ENCODE measurements at places on chromosomes 4 and X.

DNA sequence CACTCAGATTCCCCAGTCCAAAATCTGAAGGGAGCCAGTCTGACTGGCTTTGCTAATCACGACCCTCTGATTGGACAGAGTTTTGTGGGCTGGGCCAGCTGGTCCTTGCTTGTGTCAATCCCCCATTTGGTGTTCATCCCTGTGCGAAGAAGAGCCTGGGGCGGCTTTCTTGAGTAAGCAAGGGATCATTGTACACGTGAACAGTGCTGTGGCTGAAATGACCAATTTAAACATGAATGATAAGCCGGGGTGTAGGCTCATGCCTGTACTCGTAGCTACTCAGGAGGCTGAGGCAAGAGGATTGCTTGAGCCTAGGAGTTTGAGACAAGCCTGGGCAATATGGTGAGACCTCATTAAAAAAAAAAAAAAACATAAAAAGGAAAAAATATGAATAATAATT, 379.1 kb downstream of the RAPGEF2 start:
- no peak for DNase-seq

DNA sequence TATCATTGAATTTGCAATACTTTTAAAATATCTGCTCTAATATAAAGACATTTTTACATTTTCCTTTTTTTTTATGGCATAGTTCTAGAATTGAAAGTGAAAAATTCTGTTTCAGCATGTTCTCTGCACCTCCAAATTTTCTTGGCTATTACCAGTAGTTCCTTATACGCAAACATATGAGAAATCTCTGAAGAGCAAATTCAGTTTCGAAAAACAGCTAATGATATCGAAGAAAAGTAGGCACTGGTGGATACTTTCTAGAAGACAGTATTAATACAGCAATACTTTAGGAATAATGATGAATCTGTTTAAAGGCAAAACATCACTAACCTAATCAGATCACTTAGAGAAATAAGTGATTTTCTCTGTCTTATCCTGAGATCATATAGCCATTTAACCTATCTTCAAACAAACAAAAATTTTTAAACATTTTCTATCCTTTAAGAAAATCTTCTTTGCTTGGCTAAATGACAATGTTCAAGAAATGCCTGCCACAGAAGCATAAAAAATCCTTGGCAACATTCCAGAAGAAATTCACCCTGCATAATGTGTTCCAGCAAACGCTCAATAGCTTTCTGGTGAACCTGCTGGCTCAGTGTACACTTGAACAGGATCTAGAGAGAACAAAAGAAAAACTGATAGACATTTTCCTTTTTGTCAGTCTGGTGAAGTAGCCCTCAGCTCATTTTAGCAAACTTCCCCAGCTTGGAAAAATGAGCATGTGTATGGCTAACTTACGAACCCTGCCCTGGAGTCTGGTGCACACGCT, 51.2 kb upstream of the KLF3 start:
- DNase-seq: no peak

DNA sequence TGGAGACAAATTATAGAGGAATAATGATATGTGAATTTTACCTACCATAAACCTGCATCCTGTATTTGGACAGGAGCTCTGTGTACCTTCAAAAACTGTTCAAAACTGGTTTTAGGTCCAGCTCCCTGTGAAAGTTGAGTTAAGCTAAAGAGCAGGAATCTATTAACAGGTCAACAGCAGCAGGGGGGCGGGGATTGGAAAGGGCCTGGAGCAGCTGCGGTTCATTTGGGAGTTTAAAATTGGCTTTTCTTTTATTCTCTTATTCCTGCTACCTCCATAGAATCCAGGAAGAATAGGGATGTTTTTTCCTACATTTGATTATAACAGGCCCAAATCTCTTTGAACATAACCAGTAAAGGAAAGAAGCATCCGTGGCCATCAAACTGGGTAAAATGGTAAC, 23.8 kb downstream of the SHROOM3 start:
- no peak for DNase-seq

- no peak for DNase-seq
These were observed 295.8 kb upstream of the SLC7A11 start for GRCh38 chr4:138537731-138538490.

DNA sequence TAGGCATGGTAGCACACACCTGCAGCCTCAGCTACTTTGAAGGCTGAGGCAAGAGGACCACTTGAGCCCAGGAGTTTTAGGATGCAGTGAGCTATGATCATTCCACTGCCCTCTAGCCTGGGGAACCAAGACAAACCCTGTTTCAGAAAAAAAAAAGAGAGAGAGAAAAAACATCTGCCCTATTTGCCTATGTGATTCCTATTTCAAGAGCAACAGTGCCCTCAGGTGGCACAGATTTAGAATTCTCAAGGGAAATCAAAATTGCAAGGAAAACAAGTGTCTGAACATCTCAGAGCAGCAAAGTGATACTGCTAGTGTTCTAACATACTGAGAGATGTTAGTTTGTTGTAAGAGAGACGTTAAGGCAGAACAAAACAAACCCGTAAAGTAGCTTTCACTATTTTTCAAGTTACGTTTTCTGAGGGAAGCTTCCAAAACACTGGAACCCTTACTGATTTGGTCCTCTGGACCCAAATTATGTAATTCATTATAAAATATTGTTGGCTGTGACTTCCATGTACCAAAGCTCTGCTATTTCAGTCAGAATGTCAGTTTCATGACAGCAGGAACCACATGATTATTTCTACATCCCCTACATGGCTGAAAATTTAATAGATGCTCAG, 7.9 kb downstream of the BDH2 start:
- peak; percentile 87 for DNase-seq

- no peak for DNase-seq
These were observed 81.4 kb downstream of the EVC2 start for GRCh38 chr4:5626913-5627312.

GRCh38 chr4:10079912-10080588, 36.5 kb downstream of the WDR1 start:
- no peak for DNase-seq

- DNase-seq: peak; percentile 59
These were observed 2.8 kb downstream of the VEGFC start for GRCh38 chr4:176789955-176790354.

GRCh38 chr4:88320780-88321373, 36.5 kb upstream of the PPM1K start:
- peak; percentile 84 for DNase-seq

- DNase-seq: peak; percentile 78
These were observed 29.5 kb upstream of the MAP3K15 start for GRCh38 chrX:19544693-19545305.

- DNase-seq: peak; percentile 87
These were observed 16.1 kb upstream of the USO1 start for GRCh38 chr4:75708218-75708691.

GRCh38 chrX:68387776-68388175, 45.5 kb downstream of the OPHN1 start:
- no peak for DNase-seq

- no peak for DNase-seq
These were observed 149.6 kb upstream of the MID1 start for GRCh38 chrX:10769696-10770619.

DNA sequence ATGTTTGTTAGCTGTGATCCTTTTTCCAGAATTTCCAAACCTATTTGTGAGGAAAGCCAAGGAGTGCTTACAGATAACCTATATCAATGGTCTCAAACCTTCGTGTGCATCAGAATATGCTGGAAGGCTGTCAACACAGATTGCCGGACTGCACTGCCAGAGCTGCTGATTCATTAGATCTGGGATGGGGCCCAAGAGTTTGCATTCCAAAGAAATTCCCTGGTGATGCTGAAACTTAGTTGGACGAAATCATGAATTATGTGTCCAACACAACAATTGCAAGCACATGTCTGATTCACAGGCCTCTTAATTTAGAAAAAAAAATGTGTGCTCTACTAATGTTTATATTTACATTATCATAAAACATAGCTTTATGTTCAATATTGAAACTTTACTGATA, 544.0 kb upstream of the AMOT start:
- DNase-seq: no peak

- no peak for DNase-seq
These were observed 841 bp downstream of the MTNR1A start for GRCh38 chr4:186554539-186554913.

- DNase-seq: no peak
These were observed 25.5 kb upstream of the FAM120C start for GRCh38 chrX:54208531-54208930.

DNA sequence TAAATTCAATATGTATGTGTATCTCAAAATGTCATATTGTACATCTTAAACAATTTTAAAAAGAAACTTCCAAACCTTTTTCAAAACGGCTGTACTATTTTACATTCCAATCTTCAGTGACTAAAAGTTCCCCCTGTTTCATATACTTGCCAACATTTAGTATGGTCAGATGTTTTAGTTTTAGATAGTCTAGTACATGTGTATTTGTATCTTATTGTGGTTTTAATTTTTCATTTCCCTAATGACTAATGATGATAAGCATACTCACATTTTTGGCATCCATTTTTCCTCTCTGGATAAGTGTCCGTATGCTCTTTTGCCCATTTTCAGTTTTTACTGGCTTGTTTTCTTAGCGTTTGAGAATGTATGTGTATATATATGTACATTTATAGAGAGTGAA, 212.2 kb upstream of the MAGEB18 start:
- no peak for DNase-seq

DNA sequence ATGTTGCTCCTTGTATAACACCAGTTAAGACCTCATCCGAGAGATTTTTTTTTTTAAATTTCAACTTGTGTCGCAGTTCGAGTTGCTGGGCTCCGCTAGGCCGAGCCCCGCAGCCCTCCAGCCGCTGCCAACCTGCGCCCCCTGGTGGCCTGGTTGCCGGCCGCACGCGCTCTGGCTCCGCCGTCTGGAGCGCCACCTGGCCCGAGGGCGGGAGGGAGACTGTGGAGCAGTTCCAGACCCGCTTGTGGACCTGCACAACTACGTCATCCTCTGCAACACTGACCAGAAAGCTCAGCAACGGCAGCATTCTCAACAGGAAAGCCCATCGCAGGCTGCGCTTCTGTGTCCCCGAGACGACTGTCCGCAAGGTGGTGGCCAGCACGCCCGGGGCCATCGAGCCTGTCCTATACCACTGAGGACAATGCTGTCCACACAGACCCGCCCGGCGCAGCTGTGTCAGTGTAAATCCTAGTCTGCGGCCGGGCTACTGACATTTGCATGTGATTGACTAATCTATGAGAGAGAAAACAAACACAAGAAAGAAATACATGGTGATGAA, 39.1 kb downstream of the ARL9 start:
- peak; percentile 96 for DNase-seq

GRCh38 chr4:81471588-81472280, at the start of gene RASGEF1B:
Gene RASGEF1B, minus strand, starts transcription at chr4:81471907. Its CDS starts 12,399 bp downstream, at chr4:81459508.
- peak; percentile 98 for DNase-seq

DNA sequence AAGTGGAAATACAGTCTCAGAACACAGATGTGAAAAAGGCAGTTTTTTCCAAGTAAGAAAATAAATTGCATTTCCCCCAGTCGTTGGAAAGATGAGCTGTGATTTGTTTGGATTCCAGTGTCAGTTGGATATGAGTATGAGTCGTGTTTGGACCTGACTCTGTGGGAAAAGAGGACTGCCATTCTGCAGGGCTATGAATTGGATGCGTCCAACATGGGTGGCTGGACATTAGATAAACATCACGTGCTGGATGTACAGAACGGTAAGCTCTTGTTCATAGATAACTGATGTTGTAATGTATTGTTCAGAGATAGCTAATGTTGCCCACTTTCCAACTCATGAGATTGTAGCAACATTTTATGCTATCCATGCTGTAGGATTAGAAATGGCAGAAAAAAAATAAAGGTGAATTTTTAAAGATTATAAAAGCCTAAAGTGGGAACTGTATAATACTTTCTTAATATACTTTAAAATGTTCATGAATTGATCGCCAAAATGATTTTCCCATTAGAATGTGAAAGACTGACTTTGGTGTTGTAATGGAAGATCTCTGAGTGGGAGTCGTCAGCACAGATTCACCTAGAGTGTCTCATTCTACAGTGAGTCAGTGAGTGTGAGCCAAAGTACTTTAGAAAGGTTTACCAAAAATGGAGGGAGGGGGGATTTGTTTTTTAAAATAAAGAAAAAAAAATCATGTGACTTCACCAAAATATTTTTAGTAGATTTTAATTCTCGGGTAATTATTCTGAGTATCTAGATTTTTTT, 178.7 kb downstream of the DCTD start:
- DNase-seq: no peak

DNA sequence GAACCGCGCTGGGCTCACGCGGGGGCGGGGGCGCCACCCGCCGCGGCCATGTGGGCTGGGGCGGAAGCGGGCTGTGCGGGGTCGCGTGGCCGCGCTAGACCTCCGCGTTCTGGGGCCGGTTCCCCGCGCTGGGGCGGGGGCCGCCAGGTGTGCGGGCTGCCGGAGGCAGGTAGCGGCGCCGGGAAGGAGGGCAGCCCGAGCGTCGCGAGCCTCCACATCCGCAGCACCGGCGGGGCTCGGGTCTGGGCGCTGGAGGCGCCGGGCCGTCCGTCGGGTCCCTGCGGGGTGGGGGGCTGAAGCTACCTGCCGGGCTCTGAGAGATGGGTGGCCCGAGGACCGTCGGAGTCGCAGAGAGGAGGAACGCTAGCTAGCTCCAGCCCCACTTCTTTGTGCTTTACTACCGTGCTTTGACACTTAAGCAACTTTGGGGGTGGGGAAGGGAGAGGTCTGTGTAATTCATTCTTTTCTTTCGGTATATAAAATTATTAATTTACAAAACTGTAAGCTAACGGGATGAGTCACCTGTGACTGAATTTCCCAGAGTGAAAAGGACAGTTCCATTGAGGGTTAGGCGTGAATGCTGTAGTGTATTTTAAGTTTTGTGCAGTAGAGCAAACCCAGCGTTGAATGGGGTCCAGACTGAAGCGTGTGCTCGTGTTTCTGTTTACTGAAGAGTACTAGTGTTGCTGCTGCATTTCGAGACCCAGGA, 689 bp downstream of the METAP1 start:
- peak; percentile 67 for DNase-seq

DNA sequence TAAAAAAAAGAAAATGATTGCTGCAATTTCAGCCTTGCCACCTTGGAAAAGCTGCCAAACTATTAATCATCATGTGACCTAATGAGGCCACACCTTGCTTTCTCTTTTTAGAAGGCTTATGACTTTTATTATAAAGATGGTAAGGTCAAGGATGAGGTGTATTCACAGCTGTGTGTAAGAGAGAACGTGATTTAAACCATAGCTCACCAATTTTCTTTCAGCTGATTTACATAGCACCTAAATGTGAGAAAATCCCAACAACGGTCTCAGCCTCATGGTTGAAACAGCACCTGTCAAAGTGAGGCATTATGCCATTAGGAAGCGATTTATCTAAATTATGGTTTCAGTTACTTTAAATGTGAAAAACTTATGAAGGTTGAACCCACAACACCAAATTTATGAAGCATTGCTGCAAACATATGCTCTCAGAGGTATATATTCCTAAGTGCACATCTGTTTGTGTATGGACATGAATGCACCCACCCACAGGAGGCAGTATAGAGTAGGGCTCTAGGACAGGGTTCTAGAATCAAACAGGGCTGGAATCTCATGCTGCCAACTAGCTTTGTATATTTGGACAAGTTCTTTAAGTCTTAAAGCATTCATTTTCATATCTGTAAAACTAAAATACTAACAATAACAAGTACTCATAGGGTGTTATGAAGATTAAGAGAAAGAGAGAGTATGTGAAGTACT, 40.7 kb downstream of the ANXA3 start:
- peak; percentile 65 for DNase-seq

- DNase-seq: no peak
These were observed 14.7 kb downstream of the GRPR start for GRCh38 chrX:16138108-16138427.

Data from activated CD4-positive, alpha-beta T cell treated with anti-CD3 and anti-CD28 coated beads, Interleukin-2, amount 10 ng/mL, durations not matched to agents 24 days and 14 days (primary cell).